ENCODE measurements at places on chromosomes 6 and 20.
A peak's percentile ranks its signal among the peaks of the same experiment; 100 is the strongest.

DNA sequence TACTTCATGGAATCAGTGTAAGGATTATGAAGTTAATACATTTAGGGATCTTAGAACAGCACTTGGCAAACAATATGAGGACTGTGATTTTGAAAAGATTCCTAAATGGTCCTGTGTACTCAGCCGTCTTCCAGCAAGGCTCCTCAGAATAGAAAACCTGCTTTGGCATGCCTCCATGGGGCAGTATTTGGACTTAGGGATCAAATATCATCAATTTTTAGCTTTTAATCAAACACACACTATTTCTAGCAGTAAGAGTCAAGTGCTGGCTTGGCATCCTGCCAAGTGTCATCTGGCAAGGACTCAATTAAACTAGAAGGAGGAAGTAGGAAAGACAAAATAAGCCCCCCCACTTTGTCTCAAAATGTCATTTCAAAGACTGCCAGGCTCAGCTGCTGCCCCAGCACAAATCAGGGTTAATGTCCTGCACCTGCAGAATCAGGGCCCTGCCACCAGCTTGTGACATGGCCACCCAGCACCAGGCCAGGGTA is 40.8 kb downstream of the IYD start:
- peak; percentile 38 for DNase-seq

GRCh38 chr6:140321891-140322290 is 947.4 kb upstream of the CITED2 start:
- DNase-seq = no peak

DNA sequence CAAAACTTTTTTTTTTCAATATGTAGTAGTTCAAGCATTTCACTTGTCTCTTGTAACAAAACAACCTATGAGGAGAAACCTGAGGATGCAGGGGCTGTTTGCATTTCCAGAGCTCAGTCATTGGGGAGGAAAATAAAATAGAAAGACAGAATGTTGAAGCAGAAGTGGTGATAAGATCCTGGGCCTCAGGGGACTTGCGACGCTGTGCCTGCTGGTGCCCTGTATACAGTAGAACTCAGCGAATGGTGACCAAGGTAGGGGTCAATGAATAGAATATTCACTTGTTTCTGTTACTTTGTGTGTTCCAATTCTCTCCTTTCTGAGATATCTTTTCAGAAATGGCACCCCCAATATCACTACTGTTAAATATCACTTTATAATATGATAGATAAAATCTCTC is 271.6 kb downstream of the FARS2 start:
- DNase-seq = no peak

DNA sequence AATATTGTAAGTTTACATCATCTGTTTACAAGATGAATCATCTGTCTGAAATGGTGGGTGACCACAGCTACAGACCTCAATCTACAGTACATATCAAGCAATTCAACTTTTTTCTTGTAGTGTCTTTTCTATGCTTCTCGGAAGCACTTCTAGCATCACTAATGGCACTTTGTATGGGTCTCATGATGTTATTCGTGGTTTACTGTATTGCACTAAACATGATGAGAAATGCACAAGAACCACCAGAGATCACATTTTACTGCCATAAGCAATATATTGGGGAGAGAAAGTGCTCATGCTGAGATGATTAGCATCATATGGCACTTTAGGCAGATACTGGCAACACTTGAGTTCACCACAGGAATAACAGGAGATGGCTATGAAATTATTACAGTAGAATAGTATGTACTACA is 15.4 kb upstream of the BTBD3 start:
- DNase-seq = peak; percentile 94

DNA sequence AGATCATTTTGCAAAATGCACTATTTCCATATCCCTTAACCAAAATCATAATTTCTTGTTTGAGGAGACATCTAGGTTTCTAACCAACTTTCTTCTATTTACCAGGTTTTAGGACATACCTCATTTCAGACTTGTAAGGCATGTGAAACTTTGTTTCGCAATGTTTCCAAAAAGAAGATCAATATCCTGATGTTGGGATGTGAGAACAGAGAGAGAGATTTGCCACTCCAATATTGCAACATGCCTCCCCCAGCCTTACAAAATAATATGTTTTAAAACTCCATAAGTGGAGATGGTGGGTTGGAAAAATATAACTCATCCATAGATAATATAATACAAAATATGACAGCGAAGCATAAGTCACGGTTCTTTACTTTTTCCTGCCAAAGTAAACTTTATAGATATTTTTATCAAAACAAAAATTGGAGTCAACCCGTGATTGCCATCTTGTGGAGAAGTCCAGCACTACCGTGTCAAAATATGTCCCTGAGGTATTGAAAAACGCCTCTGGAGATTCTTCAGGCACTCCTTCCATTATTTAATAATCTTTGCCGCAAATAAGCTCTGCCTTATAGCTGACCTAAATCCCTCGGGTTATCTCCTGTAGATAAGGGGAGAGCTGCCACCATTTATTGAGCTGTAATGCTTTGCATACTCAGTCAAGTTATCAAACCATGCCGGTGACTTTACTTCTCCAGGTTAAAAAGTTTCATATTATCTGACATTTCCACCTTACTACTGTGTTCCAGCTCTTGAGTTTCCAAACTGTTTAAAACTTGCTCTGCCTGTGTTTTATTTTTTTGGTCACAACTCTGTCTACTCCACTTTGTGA is 534.2 kb downstream of the HACE1 start:
- DNase-seq = peak; percentile 42

GRCh38 chr6:122530440-122531046 is 58.9 kb upstream of the SERINC1 start:
- peak; percentile 42 for DNase-seq

GRCh38 chr6:79632580-79632979 is 1.5 kb downstream of the SH3BGRL2 start:
- DNase-seq = no peak

DNA sequence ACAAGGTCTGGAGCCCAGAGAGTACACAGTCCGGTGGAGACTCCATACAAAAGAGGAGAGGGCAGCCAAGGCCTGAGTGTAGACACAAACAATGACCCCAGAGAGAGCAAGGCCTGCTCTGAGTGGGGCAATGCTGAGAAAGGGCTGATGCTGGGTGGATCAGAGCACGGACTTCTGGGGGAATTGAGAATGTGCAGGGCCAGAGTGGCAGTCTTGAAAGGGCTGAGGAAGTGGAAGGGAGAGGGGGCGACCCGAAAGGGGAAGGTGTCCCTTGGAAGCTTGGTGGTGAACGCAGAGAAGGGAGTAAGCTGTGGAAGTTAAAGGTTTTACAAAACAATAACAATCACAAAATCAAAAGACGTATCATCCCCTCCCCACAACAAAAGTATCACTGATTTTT is 12.0 kb upstream of the GRM4 start:
- DNase-seq = no peak

GRCh38 chr6:45775026-45775697 is 240.5 kb downstream of the CLIC5 start:
- no peak for DNase-seq

- DNase-seq = no peak
These were observed 13.5 kb upstream of the SNRPC start for GRCh38 chr6:34743625-34744293.

DNA sequence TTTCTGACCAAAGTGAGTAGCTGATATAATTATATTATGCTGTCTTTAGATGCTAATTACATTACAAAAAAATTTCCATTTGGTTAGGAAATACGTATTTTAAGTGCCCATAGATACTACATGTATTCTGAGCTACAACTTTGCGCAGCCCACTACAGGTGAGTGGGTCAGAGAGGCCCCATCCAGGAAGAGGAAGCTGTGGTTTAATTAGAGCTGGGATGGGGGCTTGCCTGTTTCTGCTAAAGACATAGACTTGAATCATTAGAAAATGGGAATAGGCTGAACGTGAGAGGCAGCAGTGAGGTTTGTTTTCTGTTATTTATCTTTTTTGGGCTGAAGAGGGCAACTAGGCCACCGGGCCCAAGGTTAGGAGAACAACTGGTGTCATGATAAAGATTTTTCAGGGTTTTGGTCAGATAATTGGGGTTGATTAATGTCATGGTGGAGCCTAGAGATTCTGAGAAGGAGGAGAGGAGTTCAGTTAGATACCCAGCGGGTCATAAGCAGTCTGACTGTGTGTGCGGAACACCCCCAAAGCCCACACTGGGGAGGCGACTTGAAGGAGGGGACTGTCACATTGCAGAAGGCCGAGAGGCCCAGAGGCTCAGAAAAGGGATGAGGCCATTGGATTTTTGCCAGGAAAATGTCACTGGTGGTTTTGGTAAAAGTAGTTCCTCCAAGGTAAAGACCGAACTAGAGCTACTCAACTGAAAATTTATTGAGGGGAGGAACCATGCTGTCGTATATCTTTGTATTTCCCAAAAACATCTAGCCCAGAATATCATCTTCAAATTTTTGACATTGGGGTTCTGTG is 14.5 kb upstream of the IRF4 start:
- no peak for DNase-seq

DNA sequence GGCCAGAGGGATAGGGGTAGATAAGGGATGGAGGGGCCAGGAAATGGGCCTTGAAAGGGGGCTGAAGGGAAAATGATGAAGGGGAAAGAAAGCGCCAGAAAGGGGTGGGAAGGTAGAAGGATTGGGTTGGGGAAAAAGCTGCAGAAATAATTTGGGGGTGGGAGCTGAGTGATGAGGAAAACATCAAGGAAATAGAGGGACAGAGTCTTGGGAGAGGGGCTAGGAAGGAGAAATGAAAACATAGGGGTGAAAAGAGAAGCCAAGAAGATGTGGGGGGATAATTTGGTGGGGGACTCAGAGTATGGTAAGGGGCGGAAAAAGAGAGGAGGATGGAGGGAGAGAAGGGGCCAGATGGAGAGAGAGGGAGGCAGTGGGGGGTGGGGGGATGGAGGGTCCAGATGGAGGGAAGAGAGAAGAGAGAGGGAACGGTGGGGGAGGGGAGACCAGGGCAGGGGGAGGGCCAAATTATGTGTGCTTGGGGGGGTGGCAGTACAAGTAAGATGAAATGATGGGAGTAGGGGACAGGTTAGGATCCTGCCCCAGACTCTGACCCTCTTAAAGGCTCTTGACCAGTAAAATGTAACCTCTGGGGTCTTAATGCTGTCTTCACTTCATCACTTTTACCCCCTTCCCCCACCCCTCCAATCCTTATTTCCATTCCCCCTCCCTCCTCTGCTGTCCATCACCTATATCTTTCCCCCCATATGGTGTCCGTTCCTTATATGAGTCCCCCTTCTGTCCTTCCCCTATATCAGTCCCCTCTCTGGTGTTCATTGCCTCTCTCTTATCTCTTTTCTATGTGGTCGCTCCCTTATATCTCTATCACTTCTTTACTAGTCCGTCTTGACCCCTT is 852 bp downstream of the SYNGAP1 start:
- no peak for DNase-seq

GRCh38 chr6:120873125-120873865 is 461.0 kb downstream of the TBC1D32 start:
- DNase-seq = no peak

- DNase-seq = no peak
These were observed 16.7 kb upstream of the DEF6 start for GRCh38 chr6:35280903-35281302.

- no peak for DNase-seq
These were observed 85.8 kb downstream of the LYRM4 start for GRCh38 chr6:5174756-5175549.
